Stimulated activated CD4-positive, alpha-beta T cell treated with anti-CD3 and anti-CD28 coated beads, Interleukin-1b, Interleukin-23, amount 100 ng/mL, for 48 hours (primary cell): ENCODE measurements at places on chromosomes 5 and 9.
A peak's percentile ranks its signal among the peaks of the same experiment; 100 is the strongest.

DNA sequence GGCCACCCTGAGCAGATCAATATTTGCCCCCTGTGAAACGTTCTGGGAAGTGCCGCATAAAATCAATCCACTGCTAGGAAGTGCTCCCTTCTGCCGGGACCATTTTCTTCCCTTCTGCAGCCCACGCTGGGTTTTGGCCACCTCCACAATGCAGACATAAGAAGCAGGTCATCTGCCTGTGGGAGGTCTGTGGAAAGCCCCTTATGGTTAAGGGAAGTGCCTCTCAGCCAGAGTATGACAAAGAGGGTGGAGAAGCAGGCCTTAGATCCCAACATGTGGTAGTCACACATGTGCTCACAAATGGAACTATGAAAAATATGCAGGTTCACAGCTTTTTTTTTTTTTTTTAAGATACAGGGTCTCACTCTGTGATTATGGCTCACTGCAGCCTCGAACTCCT lies 82.8 kb downstream of the SLC1A3 start:
- no peak for DNase-seq

GRCh38 chr9:1414711-1415131 lies 364.6 kb downstream of the DMRT2 start:
- no peak for DNase-seq

DNA sequence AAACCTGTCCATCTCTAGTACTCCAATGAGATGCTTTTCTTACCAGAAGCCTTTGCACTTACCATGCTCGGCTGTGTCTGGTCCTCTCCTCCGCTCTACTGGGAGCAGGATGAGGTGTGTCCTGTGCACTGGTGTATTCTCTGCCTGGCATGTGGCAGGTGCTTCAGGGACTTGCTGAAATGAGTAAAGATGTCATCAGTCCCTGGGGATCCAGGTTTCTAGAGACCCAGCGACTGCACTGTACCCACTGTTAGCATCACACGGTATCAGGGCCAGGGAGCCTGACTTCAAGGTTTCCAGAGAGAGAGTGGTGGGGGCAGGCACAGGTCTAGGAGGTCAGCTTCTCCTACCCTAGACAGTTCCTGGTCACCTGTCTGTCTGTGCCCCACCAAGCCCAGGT lies 10.5 kb downstream of the PTTG1 start:
- DNase-seq: no peak

- no peak for DNase-seq
Observed at GRCh38 chr9:91720751-91721705, 229.0 kb downstream of the ROR2 start.

DNA sequence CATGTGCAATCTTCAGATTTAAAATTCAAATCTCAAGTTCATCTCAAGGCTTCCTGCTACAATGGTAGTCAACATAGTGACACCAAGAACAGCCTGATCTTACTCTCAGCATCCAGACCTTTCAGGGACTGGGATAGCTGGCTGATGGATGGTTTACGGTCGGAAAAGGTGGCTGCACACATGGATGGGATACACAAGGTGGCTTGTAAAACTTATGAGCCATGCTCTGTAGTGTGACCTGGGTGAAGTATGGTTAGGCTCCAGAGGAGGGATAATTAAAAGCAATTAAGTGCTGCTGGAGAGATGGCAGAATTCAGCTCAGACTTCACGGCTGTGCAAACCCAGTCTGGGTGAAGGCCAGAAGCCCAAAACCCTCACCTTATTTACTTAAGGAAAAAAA lies 379.5 kb downstream of the NFIB start:
- DNase-seq: no peak

GRCh38 chr5:3526551-3527185 lies 69.0 kb upstream of the IRX1 start:
- no peak for DNase-seq

DNA sequence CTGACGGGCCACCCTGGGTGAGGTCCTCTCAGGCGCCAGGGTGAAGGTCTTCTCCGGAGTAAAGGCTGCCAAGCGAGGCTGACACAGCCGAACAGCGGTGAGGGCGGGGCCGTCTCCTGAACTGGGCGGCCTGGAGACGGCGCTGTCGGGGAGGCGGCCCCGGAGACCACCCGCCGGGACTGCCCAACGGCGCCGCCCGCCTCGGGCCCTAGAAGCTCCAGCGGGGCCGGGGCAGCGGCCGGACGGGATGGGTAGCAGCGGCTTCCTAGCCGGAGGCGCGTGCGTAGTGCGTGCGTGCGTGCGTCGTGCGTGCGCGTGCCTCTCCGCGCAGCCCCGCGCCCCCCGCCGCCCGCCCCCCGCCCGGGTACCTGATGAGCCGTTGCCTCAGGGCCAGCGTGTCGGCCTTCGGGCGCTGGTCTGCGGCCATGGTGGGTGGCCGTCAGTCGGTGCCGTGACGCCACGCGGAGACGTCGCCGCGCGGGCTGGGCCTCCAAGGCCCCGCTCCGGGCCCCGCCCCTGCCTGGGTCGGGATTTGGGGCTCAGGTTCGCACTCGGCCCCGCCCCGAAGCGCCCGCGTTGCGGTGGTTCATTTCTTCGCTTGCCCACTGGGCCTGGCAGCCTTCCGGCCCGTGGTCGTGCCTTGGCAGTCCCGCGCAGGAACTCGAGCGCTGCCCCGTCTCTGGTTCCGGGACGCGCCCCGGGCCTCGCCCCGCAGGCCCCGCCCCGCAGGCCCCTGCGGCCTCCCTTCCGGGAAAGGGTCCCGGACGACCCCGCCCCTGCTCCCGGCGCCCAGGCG lies at the start of gene PHYKPL:
Gene PHYKPL (minus strand): TSS at position 679 of the 796 bp plus-strand sequence. CDS start 252 bp downstream, at position 427.
- DNase-seq: peak; percentile 69

DNA sequence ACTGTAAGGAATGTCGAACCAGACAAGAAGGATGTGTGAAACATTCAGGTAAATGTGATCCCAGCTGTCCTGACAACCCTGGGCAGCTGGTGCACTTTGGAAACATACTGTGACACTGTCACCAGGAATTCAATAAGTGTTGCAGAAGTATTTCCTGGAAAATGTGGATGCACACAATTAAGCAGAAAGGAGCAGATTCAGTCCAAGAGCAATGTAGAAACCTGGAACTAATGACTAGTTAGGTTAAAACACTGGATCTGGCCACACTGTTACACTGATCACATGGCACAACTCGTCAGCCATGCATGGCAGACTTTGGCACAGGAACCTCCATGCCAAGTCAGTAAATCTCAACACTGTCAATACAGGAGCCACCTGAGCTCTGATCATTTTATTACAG lies 109.0 kb downstream of the FAM174A start:
- no peak for DNase-seq

GRCh38 chr5:108311682-108312081 lies 70.2 kb downstream of the FBXL17 start:
- DNase-seq: no peak

DNA sequence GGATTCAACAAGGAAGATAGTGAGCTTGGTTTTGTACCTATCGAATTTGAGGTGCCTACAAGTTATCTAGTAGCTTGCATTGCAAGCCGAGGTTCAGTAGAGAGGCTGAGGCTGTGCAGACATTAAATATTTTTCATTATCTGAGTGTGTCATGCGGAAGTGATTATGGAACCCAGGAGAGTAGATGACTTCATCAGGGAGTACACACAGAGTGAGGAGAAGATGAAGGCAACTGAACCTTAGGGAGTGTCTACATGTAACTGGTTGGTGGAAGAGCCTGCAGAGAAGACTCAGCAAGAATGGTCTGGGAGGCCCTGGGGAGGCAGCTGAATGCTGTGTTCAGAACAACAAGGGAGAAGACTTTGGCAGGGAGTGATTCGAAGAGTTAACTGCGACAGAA lies 393.9 kb downstream of the ARHGEF28 start:
- no peak for DNase-seq

GRCh38 chr9:93194221-93194625 lies 10.3 kb downstream of the WNK2 start:
- no peak for DNase-seq

DNA sequence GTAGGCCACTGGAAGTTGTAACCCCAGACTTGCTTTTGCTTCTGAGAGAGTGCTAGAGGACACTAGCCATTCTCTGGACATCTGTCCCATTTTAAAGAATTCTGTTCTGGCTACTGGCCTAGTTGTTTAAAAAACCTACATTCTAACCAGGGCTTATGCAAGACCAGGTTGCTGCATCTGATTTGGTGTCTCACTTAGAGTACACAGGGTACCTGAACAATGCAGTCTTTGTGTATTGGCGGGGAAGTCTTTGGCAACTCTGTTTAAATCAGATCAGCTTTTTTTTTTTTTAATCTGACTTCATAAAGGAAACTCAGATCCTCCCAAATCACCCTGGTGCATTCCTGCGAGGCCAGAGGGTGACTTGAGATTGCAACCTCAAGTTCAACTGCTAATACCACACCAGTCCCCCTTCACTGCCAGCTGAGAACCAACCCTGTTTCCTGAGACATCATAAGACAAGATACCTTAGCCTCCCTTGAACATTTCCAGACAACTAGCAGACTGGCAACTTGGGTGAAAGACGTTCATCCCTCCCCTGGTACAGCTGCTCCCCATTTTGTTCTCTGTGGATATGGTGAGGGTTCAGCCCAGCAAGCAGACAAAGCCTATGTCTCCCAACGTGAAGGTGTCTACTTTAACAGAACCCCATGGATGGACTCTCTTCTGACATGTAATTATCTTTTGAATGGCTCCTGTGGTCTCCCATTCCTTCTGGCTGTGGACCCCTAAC lies 27.0 kb downstream of the SKP1 start:
- no peak for DNase-seq

GRCh38 chr9:106869458-106869857 lies 6.5 kb downstream of the ZNF462 start:
- no peak for DNase-seq

DNA sequence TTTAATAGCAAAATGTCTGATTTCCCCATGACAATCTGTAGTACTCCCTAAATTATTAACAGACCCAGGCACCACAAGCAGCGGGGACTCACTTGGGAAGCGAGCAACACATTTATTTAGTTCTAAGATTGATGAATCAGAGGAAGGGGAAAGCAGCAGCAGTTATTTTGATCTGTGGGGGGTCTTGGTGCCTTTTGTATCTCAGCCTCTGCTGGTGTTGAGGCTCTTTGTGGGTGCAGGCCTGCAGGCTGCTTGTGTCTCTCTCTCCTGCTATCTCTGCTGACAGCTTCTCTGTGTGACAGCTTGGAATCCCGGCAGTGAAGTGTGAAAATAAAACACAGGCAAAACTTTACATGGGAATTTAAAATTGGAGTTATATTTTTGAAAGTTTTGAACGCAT lies 878.2 kb upstream of the DMAC1 start:
- no peak for DNase-seq

DNA sequence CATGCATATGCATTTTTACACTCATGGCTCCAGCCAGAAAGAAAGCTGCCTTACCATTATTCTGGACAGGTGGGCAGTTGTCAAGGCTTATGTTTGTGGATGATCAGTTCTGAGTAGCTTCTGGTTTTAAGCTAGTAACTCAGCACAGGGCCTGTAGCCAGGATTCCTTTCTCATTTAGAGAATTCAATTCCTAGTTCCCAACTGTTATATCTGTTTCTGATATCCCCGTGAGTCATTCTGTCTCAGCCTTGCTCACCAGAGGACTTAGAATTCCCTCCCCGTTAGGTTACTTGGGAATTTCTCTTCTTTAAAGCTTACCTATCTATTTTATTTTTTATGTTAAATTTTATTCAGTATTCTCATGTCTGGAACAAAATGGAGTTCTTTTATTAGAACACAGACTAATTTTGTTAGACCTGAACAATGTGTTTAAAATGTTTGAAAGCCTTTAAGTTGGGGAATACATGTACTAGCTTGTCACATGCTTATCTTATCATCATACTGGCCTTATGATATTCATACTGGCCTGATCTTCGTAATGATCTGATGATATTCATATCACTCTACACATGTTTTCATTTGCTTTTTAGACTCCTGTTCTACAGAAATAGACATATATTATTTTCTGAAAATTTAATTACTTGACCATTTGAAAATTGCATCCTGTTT lies 47.1 kb downstream of the CAST start:
- no peak for DNase-seq

DNA sequence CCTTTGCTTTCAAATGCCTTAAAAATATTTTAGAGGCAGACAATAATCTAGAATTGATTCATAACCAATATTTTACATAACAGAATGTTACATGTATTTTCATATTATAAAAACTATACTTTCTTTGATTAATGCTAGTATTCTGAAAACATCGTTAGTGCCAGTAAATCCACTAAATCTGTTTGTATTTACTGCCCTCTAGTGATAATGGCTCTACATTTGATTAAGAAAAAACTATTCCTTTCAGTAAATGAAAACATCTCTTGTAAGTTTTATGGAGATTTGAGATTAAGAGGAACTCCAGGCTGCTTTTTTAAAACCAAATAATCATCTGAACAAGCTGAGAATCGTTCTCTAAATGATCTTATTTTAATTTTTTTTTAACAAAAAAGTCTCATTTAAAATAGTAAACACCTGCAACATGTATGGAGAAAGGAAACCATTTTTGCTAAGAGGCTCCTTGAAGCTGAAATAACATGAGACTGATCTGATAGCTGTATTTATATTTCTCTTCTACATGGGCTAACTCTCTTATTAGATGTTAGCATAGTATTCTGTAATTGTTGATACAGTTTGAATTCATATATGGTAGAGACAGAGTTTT lies 424.7 kb downstream of the RAB3C start:
- no peak for DNase-seq

DNA sequence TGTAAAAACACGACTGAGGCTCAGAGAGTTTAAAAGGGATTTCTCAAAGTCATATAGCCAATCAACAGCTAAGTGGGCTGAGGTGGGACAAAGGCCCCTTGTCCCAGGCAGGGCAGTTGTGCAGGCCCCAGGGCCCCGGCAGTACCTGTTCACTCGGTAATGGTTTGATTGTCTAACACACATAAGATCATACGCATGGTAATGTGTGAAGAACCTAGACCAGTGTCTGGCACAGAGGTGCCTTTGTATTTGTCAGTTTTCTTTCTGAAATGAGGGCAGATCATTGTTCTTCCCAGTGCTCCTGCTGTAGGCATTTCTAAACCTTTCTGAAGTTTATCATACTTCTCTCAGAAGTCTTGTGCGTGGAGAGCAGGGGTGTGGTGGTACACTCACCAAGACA lies 66.8 kb downstream of the IPPK start:
- DNase-seq: no peak

DNA sequence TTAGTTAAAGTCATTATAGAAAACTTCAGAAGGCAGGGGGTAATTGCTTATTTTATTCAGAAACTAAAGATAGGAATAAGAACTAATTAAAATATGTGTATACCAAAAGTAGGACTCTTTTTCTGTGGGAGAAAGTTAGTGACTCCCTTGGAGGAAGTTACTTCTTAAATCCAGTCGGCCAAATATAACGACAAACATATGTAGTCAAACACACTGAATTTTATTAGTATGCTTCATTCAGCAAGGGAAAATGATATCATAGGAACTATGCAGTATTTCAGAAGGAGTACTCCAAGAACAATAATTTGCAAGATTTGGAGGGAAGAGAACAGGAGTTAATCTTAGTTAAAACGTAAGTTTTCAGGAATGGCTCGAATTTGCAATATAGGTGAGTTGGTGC lies 432.6 kb downstream of the CYLC2 start:
- no peak for DNase-seq

- DNase-seq: no peak
Observed at GRCh38 chr9:27384262-27385014, 87.5 kb upstream of the EQTN start.

GRCh38 chr9:112489876-112490666 lies 3.4 kb downstream of the KIAA1958 start:
- DNase-seq: no peak

- no peak for DNase-seq
Observed at GRCh38 chr9:128600099-128600498, 47.7 kb downstream of the SPTAN1 start.
